ENCODE measurements at places on chromosomes 7 and 10.
A peak's percentile ranks its signal among the peaks of the same experiment; 100 is the strongest.

DNA sequence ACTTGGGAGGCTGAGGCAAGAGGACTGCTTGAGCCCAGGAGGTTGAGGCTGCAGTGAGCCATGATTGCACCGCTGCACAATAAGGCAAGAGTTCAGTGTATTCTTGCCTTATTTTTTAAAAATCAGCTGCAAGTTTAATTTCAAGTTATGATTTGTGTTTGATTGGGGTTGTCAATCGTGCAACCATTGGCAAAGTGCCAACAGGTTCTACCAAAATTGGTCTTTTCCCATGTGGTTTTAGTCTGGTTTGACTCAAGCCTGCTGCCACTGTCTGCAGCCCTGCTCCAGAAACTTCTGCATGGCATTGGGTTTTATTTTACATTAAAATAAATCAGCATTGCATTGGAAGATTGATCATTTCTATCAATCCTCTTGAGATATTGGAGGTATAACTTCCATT is 72.7 kb downstream of the PTPRE start:
- no peak for DNase-seq

DNA sequence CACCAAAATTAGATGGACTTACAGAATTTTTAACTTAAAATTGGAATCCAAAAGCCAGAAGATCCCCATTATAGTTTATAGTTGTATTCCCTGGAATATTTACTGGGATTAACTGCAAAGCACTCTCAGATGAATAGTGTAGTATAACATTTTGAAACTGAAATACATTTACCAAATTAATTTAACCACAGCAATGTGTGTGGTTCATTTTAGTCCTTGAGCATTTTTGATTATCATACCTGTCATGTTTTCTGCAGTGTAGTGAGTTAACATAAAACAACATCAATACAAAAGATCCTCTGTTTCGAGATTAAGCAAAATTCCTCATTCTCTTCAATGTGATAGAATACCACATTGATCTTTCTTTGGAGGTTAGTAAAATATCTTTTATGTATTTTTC is 3.7 kb downstream of the VIM start:
- no peak for DNase-seq

DNA sequence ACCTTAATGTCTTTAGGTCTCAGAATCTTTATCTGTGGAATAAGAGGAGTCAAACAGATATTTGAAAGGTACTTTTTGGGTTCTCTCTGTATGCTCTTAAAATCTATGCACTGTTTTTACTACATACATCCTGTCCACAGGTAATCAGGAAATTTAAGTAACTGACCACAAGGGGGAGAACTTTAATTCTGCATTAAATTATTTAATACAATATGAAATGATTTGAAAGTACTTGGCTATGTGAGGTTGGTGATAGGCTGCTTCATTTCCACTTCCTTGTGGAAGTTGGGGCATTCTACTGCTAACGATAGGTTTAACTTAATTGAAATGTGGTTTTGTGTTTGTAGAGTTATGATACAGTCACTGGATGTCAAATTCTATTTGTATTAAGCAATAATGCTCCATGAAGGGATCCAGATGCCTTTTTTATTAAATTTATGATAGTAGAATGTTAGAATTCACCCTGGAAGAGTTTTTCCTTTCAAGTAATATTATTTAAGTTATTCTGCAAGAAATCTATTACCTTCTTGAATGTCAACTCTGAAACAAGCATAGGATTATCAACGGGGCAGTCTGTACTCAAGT is 6.0 kb downstream of the TEX47 start:
- DNase-seq, result no peak

- no peak for DNase-seq
These were observed 158.2 kb upstream of the PRKCQ start for GRCh38 chr10:6738112-6738768.

DNA sequence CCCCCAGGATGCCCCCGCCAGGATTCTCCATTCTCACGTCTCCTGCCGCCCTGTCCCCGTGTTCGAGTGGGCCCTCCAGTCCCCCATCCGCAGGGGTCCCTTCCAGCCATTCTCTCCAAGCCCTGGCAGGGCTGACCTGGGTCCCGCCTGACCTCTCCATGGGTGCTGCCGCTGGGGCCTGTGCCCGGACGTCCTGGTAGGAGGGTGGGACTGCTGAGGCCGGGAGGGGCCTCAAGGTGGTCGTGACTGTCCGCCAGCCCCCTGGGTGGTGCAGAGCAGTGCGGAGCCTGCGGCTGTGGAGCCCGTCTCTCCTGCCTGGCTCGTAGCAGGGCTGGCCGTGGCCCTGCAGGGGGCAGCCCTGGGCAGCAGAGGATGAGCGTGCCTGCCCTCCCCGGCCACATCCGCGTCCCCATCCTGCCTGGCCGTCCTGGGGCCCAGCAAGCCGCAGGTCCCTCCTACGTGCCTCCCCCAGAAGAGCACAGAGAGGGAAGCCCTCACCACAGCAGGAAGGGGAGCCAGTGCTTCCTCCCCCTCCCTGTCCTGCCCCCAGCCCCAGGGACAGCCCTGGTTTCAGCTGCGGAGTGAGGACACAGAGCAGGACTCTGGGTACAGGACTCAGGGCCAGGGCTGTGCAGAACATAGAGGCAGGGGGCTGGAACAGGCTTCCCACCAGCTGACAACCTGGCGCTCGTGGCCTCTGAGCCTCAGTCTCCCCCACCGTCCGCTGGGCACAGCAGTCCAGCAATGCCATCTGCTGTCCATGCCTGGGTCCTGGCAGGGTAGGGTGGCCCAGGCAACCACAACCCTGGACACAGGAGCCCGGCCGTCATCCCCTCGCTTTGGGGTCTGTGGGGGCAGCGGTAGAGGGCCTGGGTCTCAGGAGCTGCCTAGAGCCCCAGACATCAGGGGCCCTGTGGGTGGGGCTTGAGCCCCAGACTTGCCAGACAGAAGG is 1.5 kb upstream of the GRIFIN start:
- DNase-seq, result peak; percentile 39

DNA sequence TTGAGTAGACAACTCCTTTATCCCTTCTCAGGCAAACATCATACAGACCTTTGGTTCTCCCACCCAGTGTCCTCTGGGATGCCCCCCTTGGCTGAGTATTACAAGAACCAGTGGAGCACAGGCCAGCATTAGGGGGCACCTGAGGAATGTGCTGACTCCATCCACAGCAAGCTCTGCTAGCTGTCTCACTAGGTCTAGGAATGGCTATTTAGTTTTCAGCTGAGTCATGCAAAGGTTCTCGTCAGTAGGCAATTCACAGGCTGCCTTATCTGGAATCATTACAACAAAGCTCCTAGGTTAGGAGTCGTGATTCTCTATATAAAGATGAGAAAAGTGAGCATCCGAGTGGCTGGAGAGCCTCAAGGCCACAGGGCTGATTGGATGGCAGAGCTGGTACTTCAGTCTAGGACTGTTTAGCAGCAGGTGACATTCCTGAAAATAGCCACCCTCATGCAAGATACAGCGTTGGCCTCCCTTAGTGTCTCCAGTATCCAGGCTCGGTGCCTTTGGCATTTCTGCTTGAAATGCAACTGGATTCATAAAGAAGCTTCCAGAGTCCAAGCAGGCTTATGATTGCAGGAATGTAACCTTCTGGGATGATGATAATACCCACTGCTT is 75.8 kb downstream of the CDCA7L start:
- no peak for DNase-seq

- DNase-seq, result no peak
These were observed 16.6 kb downstream of the PLPP4 start for GRCh38 chr10:120473593-120473992.

GRCh38 chr7:157472311-157473050 is 135.7 kb downstream of the DNAJB6 start:
- no peak for DNase-seq

- no peak for DNase-seq
These were observed 17.0 kb upstream of the INSIG1 start for GRCh38 chr7:155280446-155281397.

- no peak for DNase-seq
These were observed 86.7 kb upstream of the GNAI1 start for GRCh38 chr7:80047856-80048459.

DNA sequence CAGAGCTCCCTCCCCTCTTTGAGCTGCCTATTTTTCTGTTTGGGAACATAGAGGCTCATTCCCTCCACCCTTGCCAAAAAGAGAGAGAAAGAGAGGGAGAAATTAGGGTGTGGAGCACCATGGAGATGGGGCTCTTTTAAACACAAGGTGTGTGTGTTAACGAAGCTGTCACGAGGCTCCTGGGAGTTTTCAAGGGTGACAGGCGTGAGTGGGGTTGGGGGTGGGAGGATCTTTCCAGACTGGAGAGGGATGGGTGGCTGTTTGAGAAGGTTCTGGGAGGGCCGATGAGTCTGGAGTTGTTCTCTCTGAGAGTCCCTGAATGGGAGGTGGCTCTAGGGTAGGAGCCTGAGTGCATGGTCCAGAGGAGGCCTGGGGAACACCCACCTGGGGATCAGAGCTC is 45.0 kb downstream of the PALD1 start:
- no peak for DNase-seq

- no peak for DNase-seq
These were observed 286.9 kb upstream of the DKK1 start for GRCh38 chr10:52027055-52027705.

DNA sequence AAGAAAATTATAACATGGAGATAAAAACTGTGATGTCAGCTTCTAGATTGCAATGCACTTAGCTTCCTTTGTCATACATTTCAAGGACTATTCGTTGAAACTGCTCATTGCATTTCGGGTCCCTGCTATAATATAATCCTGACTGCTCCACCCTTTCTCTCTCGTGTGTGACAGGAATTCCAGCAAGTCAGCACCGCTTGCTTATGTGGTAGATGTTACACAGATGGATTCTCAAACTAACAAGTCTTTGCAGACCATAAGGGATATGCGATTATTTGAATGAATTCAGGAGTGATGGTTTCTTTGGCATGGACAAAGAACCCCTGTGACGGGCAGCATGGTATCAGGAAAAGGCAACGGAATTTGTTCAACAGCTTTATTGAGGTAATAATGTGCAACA is 184.0 kb downstream of the GRID1 start:
- DNase-seq, result no peak

GRCh38 chr7:81447351-81447952 is 322.4 kb downstream of the HGF start:
- no peak for DNase-seq

DNA sequence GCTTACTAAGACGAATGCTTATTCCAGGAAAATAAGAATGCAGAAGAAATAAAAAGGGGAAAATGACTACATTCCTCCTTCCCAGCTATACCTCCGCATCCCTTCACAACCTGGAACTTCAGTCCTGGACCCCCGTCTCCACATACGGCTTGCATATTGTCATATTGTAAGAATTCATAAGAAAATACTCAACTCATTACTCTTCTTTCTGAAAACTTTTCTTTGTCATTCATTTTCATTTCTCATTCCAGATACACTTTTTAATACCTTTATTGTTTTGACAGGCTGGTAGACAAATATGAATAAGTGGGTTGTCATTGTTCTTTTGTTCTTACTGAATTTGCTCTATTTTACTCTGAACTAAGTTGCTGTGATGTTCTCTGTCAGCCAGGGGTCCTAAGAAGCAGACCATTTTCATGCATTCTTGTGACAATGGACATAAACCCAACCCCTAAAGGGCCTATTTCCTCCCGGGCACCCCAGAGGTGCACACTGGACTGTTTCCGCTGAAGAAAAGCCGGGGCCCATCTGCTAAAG is 23.3 kb upstream of the SFTPA2 start:
- no peak for DNase-seq

DNA sequence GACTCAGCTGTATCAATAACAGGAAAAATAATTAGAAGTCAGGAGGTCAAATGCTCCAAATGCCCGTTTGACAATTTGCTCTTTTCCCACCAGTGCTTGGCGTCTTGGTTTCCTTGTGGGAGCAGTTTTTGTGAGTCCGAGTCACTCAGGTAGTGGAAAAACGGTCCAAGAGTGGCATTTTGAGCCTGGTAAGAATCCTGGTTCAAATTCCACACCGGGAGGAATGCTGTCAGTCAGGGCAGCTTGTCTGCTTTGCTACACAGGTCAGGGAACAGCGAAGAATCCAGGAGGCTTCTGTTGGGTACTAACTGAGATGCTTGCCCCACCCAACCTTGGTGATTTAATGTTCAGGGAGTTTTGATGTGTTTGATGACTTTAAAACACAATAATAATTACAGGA is 209.5 kb downstream of the HERPUD2 start:
- DNase-seq, result no peak

- DNase-seq, result no peak
These were observed 1.3 kb downstream of the INSYN2A start for GRCh38 chr10:127195041-127195506.

DNA sequence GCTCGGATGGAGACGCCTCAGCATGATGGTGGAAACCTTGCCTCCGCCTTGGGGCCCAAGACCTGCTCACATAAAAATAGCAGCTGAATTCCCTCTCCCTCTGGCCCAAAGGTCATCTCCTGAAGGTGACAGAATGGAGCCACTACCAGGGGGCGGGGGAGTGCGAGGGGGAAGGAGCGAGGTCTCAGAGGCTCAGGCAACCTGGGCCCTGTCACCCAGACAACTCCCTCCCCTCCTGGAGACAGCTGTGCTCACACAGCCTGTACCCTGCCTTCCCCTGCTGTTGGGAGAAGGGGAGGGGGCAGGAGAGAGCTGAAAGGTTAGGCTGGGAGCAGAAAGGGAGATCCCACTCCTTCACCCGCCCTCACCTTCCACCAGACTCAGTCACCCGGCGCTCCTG is 173.0 kb upstream of the RHEB start:
- no peak for DNase-seq

GRCh38 chr7:38020121-38020785 is 99.8 kb downstream of the EPDR1 start:
- no peak for DNase-seq

DNA sequence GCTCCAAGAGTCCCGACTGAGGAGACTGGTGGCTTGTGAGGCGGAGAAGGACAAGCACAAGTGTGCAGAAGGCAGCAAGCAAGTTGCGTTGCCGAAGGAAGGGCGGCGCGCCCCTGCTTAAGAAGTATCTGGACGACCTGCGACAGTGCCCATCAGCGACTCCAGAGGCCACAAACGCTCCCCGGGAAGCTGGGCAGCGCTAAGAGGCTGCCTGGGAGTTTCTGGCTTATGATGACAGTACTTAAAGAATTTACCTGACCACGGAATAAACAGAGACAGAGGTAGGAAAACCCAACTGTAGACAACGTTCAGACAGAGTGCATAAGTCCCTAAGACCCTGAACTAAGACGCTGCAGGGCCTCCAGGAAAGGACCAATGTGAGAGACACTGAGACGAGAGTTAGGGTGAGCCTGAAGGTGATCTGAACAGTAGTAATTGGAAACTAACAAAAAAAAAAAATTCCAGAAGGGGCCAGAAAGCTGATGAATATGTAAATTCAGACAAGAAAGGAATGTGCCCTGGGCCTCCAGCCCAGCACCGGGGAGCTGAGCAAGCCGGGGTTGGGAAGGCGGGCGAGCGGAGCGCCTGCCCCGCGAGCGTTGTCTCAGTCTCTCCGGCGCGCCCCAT is 1.0 kb downstream of the OSBPL3 start:
- no peak for DNase-seq

Data from anterior cingulate cortex (tissue), 58 donors.